B cell (primary cell): ENCODE measurements at places on chromosomes 6 and 20.
A peak's percentile ranks its signal among the peaks of the same experiment; 100 is the strongest.

- DNase-seq = no peak
Measured at GRCh38 chr20:35344354-35344837, 52.2 kb upstream of the FAM83C start.

GRCh38 chr20:46946181-46946624, 51.6 kb downstream of the EYA2 start:
- DNase-seq = no peak

GRCh38 chr6:12899046-12899833, 182.7 kb downstream of the PHACTR1 start:
- DNase-seq = no peak

GRCh38 chr6:106857771-106858652, 116.5 kb downstream of the CD24 start:
- no peak for DNase-seq

- DNase-seq = peak; percentile 75
Measured at GRCh38 chr20:8043687-8044282, 24.2 kb upstream of the TMX4 start.

DNA sequence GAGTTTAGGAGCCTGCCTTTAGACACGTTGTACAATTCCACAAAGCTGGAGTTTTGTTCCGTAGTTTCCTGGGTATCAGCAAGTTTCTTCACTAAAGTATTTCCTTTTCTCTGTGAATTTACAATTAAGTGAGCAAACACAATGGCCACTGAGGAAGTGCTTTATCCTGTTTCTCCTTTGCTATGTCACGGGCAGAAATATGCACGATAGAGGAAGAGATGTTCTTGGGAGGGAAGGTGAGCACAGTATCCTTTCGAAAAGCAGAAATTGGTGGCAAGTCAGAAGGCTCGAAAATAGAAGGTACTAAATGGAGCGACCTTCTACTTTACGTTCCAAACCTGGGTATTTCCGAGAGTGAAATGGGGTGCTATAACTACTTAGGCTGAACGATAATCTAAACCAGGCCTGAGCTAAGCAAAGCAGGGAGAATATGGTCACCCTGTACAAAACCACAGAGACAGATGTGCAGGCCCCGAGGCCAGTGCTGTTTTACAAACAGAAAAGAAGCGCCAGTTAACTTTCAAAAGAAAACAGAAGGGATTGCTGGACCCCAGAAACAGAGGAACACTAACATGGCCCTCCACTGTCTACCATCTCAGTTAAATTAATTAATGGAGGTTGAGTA, 259.6 kb downstream of the TBC1D7 start:
- no peak for DNase-seq

DNA sequence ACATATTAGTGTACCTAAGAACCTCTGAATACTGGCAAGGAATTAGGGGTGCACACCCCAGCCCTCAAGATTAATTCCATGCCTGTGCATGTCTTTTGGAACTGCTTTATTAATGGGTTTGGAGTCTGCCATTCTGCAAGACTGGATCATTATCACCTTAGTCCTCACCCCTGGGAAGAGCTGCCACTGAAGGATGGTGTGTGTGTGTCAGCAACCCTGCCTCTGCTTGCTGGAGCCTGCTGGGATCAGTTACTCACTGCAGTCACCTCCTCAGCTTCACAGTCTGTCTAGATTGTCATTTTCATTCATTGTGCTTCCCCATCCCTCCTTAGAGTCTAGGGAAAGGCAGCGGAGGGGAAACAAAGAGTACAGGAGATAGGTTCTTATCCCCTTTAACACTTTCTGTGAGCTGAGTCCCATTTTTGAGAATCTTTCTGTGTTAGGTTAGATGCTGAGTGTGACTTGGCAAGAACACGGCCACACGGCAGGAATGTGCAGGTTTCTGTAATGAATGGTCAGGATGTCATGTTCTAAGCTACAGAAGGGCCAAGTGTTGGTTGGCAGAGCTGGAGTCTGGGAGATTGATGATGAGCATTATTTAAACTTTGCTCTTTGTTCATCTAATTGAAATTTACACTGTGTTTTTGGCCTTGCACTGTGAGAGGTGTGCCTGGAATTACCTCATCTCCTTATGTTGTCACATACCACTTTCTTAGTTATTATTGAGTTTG, 21.1 kb downstream of the GHRH start:
- no peak for DNase-seq

DNA sequence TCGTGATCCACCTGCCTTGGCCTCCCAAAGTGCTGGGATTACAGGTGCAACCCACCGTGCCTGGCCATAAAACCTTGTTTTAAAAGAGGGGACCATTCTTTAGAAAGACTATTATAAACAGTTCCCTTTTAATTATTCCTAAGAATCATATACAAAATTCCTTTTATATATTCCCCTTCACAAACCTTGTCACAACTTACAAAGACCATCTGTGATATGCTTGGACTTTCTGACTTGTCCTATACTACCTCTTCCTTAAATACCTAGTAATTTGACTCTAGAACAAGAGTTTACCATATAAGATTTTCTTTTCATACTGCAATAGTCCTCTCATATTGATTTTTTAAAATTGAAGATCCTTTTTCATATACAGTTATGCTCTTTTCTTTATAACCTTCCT, 135.8 kb upstream of the PRSS16 start:
- DNase-seq = no peak

DNA sequence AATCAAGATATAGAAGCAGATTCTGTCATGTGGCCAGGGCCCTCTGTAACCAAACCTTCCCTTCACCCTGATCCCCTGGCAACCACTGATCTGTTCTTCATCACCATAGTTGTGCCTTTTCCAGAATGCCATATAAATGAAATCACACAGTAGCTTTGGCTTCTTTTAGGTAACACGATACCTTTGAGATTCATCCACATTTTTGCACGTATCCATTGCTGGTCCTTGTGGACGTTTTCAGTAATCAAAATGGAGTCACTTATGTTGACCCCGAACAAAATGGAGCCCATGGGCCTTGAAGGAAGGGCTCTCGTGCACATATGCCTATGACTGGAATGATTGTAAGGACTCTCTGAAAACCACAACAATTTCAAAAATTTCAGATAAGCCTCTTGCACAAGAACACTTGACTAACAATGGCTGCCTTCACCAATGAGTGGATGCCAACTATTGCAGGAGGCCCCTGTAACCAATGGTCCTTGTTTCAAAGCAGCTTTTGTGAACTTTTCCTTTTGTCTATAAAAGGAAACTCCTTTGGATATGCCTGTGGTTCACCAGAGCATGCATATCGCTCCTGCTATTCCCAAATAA, 84.3 kb upstream of the RALY start:
- no peak for DNase-seq

GRCh38 chr6:158761746-158762145, 57.4 kb downstream of the EZR start:
- peak; percentile 47 for DNase-seq

GRCh38 chr6:34680802-34681515, 15.6 kb downstream of the ILRUN start:
- no peak for DNase-seq

DNA sequence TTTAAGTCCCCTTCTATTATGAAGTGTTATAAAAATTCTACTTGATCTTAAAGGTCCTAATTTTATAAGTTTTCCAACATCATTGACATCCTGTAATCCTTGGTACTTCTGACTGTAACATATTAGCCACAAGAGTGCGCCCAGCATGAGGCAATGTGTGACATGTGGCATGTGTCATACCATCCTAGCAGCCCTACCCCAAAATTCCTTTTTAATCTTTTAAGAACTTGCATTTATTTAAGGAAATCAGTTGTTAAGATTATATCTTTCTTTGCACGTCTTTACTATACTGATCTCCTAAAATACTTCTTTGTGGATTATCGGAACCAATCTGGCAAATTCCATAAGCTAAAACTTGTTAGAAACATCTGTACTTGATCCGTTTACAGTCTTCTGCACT, 167.1 kb upstream of the SLC24A3 start:
- DNase-seq = no peak

DNA sequence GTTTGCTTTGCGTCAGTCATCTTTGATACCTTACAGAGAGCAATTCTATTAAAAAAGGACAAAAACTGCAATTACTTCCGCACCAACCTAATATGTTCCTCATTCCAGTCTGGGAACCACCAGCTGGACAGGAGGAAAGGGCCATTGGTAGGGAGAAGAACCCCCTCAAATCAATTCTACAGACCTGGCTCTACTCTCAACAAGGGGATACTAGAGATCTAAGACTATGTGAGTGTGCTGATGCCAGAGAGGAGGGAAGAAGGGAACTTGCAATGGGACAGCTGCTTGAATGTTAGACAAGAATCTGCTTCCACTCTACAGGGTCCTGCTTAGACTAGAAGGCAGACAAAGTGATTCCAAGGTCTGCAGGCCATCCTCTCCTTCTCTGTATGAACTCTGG, 13.3 kb downstream of the MRPS18A start:
- DNase-seq = no peak

DNA sequence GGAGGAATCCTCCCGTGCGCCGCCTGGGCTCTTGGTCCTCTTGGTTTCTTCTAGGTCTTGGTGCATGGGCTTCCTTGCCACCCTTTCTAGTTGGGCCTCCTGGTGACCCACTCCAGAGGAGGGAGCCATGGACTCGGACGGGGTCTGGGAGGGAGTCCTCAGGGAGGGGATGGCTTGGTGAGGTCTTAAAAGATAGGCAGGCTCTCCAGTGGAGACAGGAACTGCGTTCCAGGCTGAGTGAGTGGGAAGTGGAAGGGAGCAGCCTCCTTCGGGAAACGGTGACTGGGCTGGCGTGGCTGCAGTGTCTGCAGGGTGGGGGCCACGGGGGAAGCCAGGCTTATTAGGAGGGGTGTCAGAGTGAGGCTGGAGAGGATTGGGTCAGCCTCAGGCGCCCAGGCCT, 152.8 kb downstream of the GRM4 start:
- no peak for DNase-seq

GRCh38 chr20:32582659-32583580, 2.2 kb downstream of the NOL4L start:
- peak; percentile 48 for DNase-seq

DNA sequence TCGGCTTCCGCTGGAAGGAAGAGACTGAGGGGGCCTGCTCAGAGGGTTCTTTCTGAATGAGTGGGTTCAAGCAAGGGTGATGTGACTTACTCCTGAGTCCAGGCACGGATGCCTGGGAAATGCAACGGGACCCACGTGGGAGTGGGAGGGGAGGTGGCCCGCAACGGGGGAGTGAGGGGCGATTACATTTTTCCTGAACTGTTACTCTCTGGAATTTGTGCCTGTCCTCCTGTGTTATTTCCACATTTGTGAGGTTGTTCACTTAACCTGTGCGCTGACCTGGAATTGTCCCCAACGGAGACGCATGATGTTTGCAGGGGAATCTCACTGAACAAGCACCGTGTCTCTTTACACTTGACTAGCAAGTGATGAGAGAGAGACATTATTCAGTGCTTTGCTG, 209.4 kb downstream of the CDH4 start:
- DNase-seq = no peak

- no peak for DNase-seq
Measured at GRCh38 chr6:35351422-35351821, 9.1 kb downstream of the PPARD start.

- DNase-seq = no peak
Measured at GRCh38 chr6:36837022-36837339, 2.3 kb downstream of the CPNE5 start.

GRCh38 chr20:32963176-32963575, 41.1 kb downstream of the SUN5 start:
- no peak for DNase-seq

- peak; percentile 42 for DNase-seq
Measured at GRCh38 chr6:152184917-152185574, 377.6 kb downstream of the ESR1 start.

DNA sequence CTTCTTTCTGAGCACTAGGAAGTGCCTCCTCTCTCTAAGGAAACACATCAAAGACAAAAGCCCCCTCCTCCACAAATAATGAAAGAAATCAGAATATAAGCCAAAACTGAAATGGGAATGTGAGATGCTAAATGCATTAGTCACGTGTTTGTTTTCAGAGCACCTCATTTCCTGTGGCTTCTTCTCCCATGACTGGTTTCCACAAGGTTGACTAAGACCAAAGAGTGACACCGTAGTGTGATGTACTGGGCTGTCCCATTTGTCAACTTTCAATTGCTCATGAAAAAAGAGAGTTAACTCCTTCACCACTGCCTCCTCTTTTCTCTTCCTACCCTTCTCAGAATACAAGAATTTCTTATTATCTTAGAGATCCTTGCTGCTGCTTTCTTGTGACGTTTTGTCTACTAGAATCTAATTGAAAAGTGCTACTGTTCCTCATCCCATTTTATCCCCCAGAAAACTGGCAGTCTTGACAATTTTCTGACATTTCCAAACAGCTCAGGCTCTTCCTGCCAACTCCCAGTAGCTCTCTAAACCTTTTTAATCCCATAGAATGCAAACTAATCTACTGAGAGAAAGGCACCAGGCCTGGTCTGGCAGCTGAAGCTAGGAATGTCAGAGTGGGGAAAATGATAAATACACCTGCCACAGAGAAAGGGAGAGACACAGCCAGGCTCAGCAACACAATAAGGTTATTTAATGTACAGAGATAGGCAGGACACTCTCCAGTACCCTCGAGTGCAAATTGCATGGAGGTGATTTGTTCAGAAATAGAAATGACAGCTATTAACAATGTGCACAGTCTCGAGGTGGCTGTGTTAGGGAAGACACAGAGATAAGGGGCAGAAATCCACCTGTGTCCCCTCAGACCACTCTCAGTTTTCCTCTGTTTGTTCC, 671.7 kb upstream of the NRSN1 start:
- DNase-seq = no peak

DNA sequence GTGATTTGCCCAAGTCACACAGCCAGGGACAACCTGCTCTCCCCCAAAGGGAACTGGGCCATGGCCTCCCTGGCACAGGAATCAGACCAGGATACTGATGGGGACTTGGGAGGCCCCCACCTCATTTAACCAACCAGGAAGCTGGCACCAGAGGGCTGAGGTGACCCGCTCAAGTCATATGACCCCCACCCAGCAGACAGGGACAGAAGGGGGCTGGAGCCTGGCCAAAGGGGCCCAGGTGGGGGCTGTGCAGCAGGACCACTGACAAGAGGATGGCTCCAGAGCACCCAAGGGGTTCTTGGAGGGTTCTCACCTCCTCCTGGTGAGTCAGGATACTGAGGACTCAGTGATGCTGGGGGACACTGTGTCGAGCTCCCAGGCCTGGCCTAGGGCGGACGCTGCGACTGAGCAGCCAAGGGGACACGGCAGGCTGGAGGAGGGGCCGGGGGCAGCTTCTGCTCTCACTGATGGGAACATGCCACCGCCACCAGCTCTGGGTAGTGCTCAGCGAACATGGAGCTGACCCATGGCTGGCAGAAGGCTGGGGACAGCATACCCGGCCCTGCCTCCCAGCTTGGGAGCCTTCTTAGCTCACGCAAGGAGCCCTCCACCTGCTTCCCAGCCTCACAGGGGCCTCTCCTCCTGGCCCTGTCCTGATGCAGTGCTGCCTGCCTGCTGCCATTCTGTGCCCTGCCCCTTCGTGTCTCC, 1.2 kb downstream of the CST7 start:
- no peak for DNase-seq

GRCh38 chr6:25193460-25194171, 85.6 kb upstream of the CARMIL1 start:
- no peak for DNase-seq

GRCh38 chr6:48186746-48187145, 75.7 kb upstream of the PTCHD4 start:
- no peak for DNase-seq
